Breast epithelium (tissue), 4 donors: ENCODE measurements at places on chromosomes 2 and 18. TPM values are rescaled to one million over a fixed set of nuclear protein-coding genes. Genes with fewer than 3 reads are reported as not detected.

DNA sequence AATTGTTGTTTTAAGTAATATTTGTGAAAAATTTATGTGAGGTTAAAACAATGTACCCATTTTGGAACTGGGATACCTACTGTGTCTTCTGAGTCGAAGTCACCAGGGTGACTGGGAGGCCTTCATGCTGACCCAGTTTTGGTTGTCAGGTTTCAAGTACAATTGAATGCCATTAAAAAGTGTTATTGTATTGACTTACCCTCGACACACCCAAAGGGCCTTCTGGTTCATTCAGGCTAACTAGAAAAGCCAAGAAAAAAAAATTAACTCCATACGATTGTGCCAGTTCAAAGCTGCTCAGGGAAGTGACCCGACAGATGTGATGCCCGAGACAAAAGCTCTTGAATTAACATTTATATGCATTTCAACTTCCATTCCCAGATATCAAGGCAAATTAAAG is 190.0 kb downstream of the ST6GAL2 start:
- H3K36me3 ChIP-seq: no peaks in the 10 kb centered on the region
- DNase-seq: no peak
- no peak overlapping the region for H3K27ac ChIP-seq
- no peaks in the 10 kb centered on the region for H3K4me1 ChIP-seq
- H3K4me3 ChIP-seq: no peak overlapping the region

- no peaks in the 10 kb centered on the region for H3K4me1 ChIP-seq
- no peak overlapping the region for H3K27ac ChIP-seq
- no peaks in the 10 kb centered on the region for H3K36me3 ChIP-seq
- no peak for DNase-seq
These were observed 219.9 kb upstream of the FBXO11 start for GRCh38 chr2:48126162-48126561.

DNA sequence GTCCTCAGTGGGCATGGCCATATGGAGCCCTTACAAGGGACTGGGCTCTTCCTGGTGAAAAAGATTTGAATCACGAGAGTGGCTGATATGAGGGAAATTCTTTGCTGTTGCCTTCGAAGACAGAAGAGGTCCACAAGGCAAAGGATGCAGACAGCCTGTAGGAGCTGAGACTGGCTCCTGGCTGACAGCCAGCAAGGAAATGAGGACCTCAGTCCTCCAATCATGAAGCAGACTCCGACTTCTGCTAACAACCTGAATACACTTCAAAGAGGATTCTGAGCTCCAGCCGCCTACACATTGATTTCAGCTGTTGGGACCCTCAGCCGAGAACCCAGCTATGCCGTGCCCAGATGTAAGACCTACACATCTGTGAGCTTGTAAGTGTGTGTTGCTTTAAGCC is 3.0 kb upstream of the ST8SIA5 start:
- no peaks in the 10 kb centered on the region for H3K4me1 ChIP-seq
- H3K27ac ChIP-seq: no peak overlapping the region
- H3K36me3 ChIP-seq: no peaks in the 10 kb centered on the region
- H3K27me3 ChIP-seq: peaks cover 45% of the 10 kb centered on the region
- no peak overlapping the region for H3K4me3 ChIP-seq

GRCh38 chr2:46116553-46116991 is 180.6 kb upstream of the EPAS1 start:
- H3K4me1 ChIP-seq: no peaks in the 10 kb centered on the region
- no peak for DNase-seq
- H3K4me3 ChIP-seq: no peak overlapping the region
- no peaks in the 10 kb centered on the region for H3K36me3 ChIP-seq
- no peaks in the 10 kb centered on the region for H3K27me3 ChIP-seq

DNA sequence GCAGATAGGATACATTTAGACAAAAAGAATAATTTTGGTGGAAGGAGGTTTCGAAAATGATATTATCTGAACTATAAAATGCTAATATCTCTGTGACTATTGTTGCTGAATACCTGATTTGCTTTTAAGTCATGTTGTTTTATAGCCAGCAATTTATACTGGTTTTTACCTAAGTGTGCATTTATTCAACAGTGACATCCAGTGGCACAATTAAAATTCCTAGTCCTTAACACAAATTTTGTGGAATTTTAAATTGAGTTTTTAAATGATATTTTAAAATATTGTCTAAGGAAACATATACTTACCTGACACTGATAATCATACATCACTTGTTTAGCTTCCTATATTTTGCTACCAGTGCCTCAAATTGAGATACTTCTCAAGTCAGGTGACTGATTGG is 144.8 kb downstream of the ARHGAP28 start:
- no peaks in the 10 kb centered on the region for H3K36me3 ChIP-seq
- DNase-seq: no peak
- no peak overlapping the region for H3K27ac ChIP-seq
- no peaks in the 10 kb centered on the region for H3K4me1 ChIP-seq

DNA sequence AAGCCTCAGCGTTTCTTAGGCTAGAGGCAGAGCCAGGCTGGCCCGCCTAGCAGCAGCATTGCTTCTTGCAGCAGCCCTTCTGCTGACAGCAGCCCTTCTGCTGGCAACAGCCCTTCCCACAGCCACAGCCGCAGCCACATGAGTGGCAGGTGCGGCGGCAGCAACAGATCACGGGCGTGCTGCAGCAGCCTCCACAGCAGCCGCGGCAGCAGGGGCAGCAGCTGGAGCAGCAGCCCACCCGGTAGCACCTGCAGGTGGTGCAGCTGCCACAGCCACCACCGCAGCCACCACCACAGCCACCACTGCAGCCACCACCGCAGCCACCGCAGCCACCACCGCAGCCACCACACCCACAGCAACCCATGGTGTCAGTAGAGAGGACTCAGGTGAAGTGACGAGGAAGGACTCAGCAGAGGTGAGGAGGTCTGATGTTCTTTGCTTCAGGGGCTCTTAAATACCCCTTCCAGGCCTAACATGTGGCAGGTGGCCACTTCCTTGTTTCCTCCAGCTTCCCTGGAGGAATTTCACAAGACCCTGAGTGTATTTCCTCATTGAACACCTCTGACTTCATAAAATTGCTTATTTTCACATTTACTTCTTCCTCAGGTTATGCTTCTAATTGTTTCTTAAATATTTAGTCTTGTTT is at the start of gene SCYGR6:
Gene SCYGR6, minus strand, starts transcription at position 364 of the 646 bp plus-strand sequence. Its CDS starts 0 bp downstream, at position 364.
- H3K36me3 ChIP-seq: no peaks in the 10 kb centered on the region
- DNase-seq: no peak
- no peaks in the 10 kb centered on the region for H3K4me1 ChIP-seq
- no peak within 1 kb of the TSS for H3K27ac ChIP-seq
- H3K27me3 ChIP-seq: no peaks in the 10 kb centered on the region

The DSG2 gene
- total RNA-seq: 14.1 TPM
